ENCODE measurements at places on chromosomes 6 and 20.

GRCh38 chr6:64252256-64252655 is 616.7 kb downstream of the PHF3 start:
- no peak for DNase-seq

- DNase-seq = no peak
Measured at GRCh38 chr6:16999491-17000436, 102.1 kb upstream of the STMND1 start.

DNA sequence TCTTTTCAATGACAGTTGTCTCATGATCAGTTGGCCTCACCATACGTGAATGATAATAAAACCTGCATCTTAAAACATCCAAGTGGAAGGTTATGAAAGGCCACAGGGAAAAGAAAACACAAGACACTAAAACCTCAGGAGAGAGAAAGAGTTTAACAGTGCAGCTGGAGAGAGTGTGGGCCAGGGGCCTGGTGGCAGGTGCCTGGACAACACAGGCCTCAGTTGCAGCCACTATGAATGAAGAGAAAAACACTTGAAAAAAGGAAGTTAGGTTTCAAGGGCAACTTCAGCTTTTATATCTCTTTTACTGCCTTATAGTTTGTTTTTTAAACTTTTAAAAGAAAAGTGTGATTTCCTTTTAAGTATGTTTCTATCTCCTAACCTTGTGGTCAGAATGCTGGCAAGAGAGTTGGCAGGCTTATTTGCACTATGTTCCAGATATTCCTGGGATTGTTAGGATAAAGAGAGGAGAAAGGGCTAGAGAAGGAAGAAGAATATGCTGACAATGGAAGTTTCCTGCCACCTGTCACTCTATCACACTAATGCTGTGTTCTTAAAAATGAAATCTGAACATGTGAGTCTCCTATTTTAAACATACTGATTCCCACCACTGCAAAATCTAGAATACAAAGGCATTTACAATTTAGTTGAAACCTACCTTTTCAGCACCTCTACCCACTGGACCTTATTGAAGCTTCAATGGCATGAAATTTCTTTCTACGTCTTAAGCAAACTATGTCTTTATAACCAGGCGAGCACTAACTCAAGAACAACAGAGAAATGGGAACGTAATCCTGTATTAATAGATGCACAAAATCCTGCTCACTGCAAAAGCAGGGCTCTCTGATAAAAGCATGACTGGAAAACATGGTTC is 222.4 kb downstream of the CD83 start:
- DNase-seq = no peak

DNA sequence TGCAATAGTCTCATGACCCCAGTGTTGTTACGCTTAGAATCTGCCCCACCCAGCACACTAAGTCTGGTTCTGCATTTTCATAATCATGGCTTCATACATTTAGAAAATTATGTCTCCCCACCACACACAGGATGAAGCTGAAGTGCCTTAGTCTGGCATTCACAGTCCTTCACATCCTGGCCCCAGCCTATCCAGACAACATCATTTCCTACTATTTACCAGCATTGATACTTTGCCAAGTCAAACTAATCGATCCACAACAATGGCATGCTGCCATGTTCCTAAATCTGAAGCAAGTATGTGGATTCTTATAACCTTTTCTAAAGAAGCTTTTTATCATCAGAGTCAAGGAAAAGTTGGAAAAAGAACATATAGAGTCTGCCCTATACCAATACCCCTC is 132.4 kb upstream of the FBXL4 start:
- no peak for DNase-seq

- DNase-seq = no peak
Measured at GRCh38 chr6:75516757-75517156, 23.2 kb upstream of the FILIP1 start.

DNA sequence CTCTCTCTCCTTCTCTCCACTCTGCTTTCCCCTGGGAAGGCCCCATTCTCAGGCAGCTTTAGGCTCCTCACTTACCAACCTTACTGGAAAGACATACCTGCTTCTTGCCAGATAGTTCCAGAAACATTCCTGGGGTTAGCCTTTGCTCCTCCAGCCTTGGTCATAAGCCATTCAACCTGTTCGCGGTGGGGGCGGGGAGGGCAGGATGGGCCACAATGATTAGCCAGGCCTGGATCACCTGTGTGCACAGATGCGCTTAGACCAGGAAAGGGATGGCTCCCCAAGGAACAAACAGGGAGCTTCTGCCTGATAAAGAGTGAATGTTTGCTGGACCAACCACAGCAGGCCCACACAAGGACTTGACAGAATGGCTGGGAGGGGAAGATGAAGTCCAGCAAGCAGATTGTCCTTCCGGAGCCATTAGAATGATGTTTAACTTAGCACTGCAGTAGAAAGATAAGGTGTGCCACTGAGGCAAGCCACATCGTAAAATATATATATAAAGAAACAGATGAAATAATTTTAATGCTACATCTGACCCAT is 57.7 kb upstream of the CDKAL1 start:
- DNase-seq = no peak

- DNase-seq = no peak
Measured at GRCh38 chr20:2692886-2693285, 306 bp downstream of the EBF4 start.

DNA sequence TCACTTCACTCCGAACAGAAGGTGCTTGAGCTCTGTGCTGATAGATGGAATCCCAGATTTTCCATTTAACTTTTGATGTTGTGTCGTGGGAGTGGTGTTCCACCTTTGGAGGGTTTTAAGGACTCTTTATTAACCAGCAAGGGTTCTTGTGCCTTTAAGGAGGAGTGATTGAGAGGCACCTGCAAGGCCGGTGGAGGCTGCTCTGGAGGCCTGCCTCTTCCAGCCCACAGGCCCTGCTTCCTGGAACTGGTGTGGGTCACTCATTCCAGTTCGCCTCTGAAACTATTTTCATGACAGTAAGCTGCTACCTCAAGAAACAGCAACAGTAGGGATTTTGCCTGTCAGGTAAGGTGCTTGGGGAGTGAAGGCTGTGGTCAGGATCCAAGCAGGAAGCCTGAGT is 58.8 kb upstream of the APCDD1L start:
- DNase-seq = no peak

GRCh38 chr6:34324738-34325444 is 67.6 kb downstream of the NUDT3 start:
- no peak for DNase-seq

DNA sequence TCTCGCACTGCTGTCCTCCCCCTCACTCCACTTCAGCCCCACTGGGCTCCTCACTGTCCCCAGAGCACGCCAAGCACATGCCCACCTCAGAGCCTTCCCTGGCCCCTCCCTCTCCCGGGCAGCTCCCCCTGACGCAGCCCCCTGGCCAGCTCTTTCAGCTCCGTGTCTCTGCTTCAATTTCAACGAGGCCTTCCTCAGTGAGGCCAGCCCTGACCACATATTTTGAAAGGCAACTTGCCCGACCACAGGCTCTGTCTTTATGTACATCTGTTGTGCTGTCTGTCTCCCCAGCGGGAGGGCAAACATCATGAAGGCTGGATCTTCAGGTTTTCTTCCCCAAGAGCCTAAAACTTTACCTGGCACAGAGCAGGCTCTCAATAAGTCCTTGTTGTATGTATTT is 44.6 kb downstream of the JPH2 start:
- no peak for DNase-seq

GRCh38 chr20:44475372-44475693 is 341 bp upstream of the TTPAL start:
- no peak for DNase-seq

GRCh38 chr6:16402581-16402900 is 164.2 kb downstream of the GMPR start:
- no peak for DNase-seq

DNA sequence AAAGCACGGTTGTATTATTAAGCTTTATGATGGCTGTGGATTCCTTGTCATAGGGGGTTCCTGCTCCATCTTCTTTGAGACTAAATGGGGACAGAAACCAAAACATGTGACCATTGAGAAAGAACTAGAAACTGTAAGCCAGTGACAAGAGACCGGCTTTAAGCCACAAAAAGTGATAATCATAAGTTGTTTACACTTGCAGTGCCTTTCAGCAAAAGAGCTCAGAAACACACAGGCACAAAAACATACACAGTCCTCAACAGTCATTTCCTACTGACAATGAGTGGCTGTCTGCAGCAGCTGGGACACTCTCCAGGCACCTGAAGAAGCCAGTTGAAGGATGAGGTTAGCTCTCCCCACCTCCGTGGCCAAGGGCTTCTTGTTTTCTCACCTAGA is 20.0 kb upstream of the UBE2J1 start:
- no peak for DNase-seq

DNA sequence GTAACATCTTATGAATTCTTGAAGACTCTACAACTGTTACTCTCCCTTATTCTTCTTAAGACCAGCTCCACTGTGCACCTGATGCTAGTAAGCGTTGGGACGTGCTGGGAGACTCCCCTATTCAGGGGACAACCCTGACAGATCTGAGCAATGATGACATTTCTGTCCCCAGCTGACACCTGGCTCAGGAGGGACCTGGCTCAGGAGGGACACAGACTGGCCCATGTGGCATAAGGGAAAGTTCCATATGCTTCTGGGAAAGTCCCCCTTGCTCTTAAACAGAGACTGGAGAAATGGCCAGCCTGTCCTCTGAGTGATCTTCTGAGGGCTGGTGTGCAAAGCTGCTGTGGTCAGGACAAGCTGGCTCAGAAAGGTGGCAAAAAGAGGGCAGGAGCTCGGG is 10.0 kb upstream of the CD93 start:
- DNase-seq = no peak

- no peak for DNase-seq
Measured at GRCh38 chr6:118724211-118724610, 72.8 kb upstream of the CEP85L start.

- DNase-seq = no peak
Measured at GRCh38 chr20:6074145-6074561, 20.3 kb upstream of the LRRN4 start.

GRCh38 chr20:2509794-2510193 is 1.1 kb upstream of the ZNF343 start:
- DNase-seq = no peak

DNA sequence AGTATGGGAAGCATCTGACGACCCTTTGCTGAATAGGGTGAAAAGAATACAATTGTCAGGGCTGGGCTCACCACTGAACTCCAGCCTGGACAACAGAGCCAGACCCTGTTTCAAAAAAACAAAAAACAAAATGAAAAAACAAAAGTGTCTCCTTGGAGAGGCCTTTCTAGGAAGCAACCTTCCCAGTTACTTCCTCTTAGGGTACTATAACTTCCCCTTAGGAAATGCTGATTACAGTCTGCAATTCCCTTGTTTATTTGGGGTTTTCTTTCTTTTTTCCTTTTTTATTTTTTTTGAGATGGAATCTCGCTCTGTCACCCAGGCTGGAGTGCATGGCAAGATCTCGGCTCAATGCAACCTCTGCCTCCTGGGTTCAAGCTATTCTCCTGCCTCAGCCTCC is 20.5 kb upstream of the TTPAL start:
- DNase-seq = no peak

- DNase-seq = no peak
Measured at GRCh38 chr20:47161411-47161810, 195.1 kb downstream of the ZMYND8 start.

- no peak for DNase-seq
Measured at GRCh38 chr6:42197555-42198362, 3.0 kb upstream of the GUCA1B start.

GRCh38 chr6:158667360-158667981 is 17.6 kb downstream of the SYTL3 start:
- DNase-seq = no peak

DNA sequence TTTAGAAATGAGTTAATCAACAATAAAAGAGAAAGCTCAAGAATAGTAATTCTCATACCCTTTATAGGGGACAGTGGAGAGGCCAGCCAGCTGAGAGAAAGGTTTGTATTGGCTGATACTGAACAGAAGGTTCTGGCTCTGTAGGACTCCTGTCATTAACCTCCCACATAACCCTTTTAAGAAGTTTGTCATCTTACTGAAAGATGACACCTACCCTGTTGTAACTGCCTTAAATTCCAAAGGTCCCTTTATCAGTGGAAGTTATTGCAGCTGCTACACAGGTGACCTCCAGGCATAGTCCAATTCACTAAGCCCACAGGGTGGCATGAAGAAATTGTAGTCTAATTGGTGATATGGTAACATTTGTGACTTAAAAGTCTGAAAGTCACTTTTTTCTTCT is 790.1 kb downstream of the TENT5A start:
- no peak for DNase-seq

GRCh38 chr6:41494212-41495110 is 51.7 kb upstream of the FOXP4 start:
- no peak for DNase-seq

DNA sequence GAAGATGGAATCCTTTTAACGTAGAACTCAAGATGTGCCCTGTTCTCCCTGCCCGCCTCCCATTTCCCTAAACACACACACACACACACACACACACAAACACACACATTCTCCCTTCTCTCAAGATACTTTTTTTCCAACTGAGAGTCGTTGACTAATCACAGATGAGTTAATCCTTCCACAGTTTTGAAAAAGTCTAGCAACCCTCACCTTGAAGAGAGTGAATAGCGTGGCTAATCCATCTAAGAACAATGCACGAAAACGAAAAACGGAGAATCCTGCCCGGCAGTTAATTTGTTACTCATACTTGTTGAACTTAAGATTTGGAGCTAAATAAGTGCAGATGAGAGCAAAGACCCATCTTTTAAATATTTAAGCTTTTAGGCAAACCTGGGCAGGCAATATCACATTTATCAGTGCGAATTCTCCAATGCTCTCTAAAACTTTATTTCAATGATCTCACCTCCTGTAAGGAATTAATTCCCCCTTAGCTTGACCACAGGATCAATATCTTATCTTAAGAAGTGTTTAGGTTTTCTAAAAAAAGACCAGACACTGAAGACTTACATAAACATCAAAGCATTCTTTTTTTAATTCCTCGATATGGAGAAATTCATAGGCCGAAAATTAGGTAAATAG is 1.1 kb downstream of the AGPAT4 start:
- no peak for DNase-seq

- no peak for DNase-seq
Measured at GRCh38 chr20:37480919-37481318, 40.1 kb upstream of the NNAT start.

- DNase-seq = no peak
Measured at GRCh38 chr6:13762611-13763441, 51.2 kb upstream of the RANBP9 start.

GRCh38 chr20:62935204-62935967 is 2.6 kb upstream of the GID8 start:
- no peak for DNase-seq

- no peak for DNase-seq
Measured at GRCh38 chr20:64279826-64280459, 24.4 kb downstream of the PCMTD2 start.

DNA sequence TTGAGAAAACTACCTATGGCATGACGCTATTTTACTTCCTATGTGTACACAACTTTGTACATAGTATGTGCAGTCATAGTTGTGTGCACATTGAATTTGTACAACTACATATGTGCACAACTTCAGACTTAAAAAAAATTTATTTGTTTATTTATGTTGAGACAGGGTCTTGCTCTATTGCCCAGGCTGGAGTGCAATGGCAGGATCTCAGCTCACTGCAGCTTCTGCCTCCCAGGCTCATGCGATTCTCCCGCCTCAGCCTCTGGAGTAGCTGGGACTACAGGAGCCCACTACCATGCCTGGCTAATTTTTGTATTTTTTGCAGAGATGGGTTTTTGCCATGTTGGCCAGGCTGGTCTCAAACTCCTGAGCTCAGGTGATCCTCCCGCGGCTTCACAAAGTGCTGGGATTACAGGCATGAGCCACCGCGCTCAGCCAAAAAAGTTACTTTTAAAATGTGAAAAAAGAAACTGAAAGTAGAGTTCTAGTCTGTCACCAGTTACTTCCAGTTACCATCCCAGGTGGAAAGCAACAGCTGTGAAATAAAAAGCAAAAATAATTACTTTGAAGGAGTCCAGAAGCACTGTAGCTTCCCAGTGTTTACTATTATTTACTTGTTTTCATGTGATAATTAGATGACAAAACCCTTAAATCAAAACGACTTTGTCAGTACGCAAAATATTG is 1.7 kb upstream of the ZKSCAN8 start:
- no peak for DNase-seq
